Effector memory CD4-positive, alpha-beta T cell (primary cell): ENCODE measurements at places on chromosomes 3 and 15.

GRCh38 chr3:60742606-60743145 is 508.6 kb downstream of the FHIT start:
- DNase-seq = no peak

- no peak for DNase-seq
Measured at GRCh38 chr15:81199031-81199779, 2.5 kb downstream of the IL16 start.

- no peak for DNase-seq
Measured at GRCh38 chr3:128285042-128285966, 132.0 kb downstream of the EEFSEC start.

DNA sequence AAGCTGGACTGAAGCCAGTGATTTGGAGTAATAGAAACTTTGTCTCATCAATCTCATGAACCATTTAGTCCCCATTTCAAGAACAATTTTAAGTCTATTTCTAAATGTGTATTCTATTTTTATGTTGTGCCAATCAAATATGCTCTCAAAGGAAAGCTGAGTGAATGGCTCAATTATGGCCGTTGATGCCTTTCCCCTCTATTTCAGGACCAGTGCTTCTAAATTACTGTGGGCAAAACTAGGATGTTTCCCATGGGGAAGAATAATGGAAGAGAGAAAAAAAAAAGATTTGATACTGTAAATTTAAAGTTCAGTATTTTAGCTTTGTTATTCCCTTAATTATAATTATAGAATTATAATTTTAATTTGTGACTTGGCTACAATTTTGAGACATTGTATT is 110.1 kb downstream of the CADM2 start:
- DNase-seq = no peak

GRCh38 chr15:81023483-81024264 is 23.0 kb downstream of the TLNRD1 start:
- no peak for DNase-seq

DNA sequence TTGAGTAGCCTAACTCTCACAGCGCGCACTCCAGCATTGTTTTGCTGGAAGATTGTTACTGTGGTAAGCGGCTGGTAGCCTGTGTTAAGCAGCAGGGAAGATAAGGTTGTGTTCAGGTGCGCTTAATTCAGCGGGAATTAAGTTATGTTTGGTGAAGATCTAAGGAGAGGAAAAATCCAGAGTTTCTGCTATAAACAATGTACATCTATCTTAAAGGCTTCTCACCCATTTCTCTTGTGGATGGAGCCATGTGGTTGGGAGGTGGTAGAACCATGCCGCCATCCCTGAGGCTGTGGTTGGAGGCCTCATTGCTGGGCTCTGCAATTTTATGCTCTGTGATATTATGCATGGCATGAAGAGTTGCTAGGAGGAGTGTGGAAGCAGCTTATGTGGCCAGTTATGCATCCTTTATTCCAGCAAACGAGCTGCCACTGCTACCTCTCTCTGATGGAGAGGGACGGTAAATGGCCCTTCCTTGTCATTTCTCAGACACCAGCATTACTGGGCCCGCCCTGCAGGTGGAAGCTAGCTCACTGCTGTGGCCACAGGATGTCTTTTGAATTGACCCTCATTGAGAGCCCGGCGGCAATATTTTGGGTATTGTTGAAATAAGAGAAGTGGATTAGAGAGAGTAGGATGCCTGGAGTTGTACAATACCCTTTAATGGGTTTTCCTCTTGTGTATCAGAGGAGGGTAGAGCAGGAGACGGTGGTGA is 1.3 kb downstream of the MINAR1 start:
- no peak for DNase-seq

DNA sequence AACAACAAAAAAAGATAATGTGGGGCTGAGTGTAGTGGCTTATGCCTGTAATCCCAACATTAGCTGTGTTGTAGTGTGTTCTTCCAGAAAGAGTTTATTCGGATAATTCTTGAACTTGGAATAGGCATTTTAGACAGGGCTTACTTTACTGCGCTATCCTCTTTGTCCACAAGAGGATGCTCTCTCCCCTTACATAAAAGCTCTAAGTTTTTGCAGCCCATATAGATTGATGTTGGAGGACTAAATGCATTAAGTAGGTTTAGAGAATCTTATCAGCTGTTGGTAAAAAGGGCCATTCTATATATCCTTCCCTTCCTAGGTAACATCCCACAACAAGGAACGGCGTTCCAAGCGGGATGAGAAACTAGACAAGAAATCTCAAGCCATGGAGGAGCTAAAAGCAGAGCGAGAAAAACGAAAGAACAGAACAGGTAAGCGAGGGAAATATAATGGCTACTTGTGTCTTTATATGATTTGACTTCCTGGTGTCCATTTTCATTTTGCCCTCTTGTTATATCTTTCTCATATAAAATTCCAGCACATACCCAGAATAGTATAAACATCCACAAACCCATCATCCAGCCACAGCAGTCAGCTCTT is 27.8 kb upstream of the ITPKA start:
- DNase-seq = no peak

- no peak for DNase-seq
Measured at GRCh38 chr15:63544258-63545026, 40.0 kb downstream of the USP3 start.

DNA sequence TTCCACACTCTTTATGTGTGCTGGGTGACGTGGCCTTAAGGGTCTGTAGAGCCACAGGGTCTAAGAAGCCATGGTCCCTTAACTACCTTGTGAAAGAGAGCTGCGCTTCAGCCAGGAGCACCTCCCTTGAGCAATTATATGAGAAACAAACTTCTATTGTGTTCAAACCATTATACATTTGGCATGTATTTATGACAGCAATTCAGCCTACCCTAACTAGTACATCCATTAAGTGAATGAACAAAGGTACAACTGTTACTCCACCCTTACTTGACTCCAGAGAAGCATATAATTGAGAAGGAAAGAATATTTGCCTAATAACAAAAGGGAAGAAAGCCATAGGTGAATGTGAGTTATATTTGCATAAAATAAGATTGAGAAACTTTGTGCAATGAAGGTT is 69.8 kb upstream of the BOC start:
- no peak for DNase-seq

DNA sequence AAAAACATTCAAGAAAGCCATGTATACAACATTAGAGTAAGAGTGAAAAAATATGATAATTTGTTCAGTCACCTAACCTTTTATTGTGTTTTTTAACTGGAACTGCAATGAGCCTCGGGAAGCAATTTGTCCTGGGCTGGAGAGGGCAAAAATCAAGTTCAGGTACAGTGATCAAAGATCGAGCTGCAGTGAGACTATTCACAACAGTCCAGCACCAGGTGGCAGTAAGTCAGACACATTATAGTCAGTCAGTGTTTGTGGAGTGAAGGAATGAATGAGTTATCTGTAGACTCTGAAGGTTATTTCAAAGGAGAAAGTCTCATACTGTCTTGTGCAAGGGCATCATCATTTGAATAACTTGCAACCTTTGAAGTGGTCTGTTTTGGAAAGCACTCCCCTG is 116.6 kb downstream of the CHDH start:
- DNase-seq = no peak

- DNase-seq = no peak
Measured at GRCh38 chr3:194112120-194113106, 23.5 kb upstream of the HES1 start.
